ENCODE measurements at places on chromosomes 16 and 17.

- no peak for DNase-seq
Measured at GRCh38 chr17:79066963-79067362, 7.7 kb upstream of the ENGASE start.

DNA sequence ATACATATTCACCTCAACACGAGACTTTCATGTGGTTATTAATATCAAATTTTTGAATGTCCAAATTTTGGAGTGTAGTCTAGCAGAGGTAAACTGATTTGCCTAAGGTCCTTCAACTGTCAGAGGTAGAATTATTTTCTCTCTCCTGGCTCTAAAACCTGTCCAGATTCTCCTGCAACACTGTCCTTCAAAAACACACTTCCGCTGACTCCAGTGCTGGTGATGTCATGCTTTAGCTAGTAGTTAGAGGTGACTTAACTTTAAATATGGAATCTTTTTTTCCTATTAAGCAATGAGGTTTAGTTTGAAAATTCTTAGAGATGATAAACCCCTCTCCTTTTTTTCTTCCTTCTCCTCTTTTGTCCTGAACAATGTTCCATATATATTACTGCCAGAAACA lies 10.8 kb upstream of the CBLN1 start:
- DNase-seq: no peak

DNA sequence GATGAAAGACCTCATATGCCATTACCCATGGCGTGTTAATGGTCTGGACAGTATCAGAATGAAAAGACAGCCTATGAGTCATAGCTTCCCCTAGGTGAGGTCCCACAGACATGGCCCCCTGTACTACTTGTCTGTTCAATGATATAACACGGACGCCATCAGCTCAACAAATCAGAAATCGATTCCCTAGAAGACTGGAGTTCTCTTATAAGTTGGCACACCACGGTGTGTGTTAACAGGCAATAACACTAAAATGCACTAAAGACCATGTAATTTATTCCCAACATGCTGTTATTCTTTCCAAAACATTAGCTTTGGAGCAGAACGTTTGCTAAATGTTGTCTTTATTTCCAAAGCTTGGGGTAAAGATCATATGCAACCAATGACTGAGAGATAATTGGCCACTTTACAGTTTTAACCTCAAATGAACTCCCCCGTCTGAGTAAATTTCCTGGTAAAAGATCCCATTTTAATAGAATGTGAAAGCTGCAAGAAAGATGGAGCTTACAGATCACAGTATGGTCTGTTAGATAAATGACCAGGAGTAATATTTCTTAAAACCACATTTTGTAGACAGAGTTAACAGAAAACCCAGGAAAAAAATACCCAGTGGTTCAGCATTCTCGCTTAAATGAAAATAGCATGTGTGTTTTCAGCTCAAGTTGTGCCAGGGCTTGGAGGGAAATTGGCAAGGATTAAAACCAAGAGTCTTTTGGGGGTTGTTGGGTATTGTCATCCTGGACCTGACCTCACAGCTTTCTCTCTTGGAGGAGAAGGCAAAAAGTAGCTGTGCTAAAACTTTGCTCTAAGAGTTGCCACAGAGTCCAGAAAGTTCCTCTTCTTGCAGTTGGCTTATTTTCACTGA lies 65.9 kb downstream of the PCTP start:
- DNase-seq: no peak

- DNase-seq: no peak
Measured at GRCh38 chr16:15575293-15576049, 67.5 kb downstream of the MARF1 start.

GRCh38 chr16:64426131-64426666 lies 695.7 kb downstream of the CDH11 start:
- no peak for DNase-seq

GRCh38 chr17:6492892-6493674 lies 48.8 kb downstream of the PIMREG start:
- peak; percentile 58 for DNase-seq

GRCh38 chr17:59275618-59276017 lies 55.3 kb downstream of the GDPD1 start:
- no peak for DNase-seq

DNA sequence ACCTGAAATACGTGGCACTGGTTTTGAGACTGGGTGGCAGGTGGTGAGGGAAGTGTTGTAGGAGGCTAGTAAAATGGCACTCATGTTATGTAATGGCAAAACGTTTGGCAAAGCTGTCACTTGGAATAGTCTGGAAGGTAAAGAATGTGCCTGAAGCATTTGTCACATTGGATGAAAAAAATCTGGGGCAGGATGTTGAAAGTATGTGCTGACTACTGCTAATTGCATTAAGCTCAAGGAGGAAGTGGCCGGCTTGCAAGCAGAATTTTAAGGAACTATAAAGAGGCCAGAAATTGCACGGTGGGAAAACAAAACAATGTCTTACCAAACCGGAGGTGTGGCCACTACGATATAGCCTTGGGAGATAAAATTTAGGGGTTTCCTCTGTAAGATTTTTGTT lies 26.6 kb upstream of the NLRP1 start:
- DNase-seq: no peak

DNA sequence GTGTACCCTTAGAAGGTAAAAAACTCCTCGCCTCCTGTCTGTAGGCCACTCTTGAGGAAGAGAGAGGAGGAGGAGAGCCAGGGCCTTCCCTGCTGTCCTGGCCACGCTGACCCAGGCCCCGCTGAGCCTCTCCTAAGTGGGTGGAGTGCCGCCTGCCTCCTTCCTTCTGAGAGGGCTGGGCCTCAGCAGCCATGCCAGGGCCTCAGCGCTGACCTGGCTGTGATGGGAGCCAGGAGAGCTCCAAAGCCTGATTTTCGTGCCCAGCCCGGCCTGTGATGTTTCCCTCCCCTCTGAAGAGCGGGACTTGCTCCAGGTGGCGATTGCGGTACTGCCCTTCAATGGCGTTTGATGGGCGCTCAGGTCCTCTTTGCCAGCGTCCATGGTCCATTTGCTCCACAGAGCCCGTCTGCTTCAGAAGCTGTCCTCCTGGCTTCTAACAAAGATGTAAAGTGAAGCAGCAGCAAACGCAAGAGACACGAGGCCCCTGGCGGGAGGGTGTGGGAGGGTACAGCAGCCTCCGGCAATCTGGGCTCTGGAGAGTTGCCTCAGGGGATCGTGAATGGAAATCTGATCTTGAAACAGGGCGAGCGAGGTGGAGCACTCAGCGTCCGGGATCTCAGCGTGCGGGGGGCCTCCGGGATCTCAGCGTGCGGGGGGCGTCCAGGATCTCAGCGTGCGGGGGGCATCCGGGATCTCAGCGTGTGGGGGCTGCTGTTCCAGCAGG lies 93.5 kb downstream of the NPIPB11 start:
- DNase-seq: no peak

- DNase-seq: peak; percentile 73
Measured at GRCh38 chr17:67475161-67475937, 98.3 kb downstream of the PITPNC1 start.

DNA sequence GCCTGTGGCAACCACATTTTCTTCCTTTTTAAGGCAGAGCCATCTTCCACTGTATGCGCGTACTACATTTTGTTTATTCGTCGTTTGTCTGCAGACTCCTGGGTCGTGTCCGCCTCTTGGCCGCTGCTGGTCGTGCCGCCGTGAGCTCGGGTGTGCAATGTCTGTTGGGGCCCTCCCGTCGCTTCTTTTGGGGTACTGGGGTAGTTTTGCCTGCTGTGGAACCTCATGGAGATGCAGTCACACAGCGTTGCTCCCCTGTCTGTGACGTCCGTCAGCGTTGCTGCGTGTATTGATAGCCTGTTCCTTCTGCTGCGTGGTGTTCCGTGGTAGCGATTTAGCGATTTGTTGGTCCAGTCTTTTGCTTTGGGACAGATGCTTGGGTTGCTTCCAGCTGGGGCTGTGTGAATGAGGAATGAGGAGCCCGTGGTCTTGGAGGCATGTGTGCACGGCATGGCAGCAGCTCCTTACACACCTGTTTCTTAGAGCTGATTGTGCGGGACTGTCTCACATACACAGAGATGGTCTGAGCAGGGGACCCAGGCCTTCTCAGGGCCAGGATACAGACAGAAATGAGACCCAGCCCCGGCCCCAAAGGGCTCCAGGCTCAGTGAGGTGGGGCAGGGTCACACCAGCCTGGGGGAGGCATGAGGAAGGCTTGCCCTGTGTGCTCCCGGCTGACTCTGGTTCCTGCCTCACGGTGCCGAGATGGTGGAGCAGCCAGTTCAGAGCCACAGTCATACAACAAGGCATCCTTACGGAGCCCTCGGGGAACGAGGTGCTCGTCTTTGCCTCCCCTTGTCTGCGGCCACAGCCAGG lies 78.4 kb upstream of the GSE1 start:
- DNase-seq: no peak

GRCh38 chr17:2289878-2290478 lies 13.6 kb downstream of the SMG6 start:
- DNase-seq: no peak

DNA sequence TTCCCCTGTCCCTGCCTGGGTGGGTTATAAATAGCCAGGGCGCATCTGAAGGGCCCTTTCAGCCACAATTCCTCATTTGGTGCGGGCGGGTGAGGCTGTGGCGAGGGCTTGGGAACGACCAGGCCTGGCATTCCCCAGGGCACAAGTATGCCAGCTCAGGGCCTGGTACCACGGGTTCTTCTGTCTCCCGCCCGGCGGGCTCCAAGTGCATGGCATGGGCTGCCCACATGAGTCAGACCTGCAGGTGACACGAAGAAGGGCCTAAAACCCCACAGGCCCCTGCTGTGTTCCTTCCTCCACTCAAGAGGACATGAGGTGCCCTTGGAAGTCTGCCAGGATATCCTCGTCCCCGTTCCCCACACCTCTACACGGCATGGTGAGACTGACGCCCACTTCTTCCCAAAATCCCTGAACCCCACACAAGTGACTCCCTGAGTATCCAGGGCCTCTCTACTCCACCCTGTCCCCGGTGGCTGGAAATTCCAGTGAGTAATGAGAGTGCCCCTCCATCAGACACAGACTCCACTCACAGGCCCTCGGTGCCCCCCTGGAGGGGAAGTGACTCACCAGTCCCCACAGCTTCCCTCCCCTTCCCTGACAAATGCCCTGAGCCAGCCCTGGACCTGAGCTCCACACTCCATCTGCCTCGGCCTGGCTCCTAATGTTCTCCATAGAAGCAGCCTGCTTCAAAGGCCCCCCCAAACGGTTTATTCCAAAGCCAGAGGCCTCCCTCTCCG lies 68.8 kb downstream of the ABR start:
- DNase-seq: no peak

DNA sequence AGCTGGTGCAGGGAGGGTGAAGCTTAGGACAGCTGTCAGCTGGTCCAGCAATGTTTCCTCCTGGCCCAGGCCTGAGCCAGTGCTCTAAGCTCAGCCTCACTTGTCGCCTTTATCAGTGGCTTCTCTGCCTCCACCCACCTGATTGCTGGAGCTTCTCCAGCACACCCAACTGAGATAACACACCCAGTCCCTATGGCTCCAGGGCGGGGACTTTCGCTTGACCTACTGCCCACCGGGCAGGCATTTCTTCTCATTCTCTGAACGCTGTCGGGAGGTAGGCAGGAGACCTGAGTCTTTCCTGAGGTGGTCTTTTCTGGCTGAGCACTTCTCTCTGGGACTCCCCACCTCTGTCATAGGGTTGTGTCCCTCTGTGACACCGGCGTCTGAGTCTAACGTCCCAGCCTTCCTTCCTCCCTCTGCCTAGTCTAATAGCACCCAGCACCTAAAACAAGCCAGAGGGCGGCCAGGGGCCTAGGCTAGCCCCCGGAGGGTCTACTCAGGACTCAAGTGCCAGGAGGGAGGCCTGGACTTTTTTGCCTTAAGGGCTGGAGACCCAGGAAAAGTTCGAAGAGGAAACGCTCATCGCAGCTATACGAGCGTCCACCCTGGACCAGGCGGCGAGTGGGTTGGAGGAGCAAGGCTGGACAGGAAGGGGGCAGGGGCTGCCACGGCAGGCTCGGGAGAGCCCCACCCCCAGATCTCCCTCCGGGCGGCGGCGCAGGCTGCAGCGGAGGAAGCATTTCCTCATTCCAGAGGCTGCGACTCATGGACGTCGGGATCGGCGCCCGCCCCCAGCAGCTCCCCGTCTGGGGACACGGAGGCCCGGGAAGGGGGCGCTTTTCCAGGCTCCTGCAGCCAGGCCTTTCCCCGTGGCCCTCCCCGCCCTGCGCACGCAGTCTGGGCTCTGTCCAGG lies 756 bp downstream of the TAX1BP3 start:
- DNase-seq: no peak

DNA sequence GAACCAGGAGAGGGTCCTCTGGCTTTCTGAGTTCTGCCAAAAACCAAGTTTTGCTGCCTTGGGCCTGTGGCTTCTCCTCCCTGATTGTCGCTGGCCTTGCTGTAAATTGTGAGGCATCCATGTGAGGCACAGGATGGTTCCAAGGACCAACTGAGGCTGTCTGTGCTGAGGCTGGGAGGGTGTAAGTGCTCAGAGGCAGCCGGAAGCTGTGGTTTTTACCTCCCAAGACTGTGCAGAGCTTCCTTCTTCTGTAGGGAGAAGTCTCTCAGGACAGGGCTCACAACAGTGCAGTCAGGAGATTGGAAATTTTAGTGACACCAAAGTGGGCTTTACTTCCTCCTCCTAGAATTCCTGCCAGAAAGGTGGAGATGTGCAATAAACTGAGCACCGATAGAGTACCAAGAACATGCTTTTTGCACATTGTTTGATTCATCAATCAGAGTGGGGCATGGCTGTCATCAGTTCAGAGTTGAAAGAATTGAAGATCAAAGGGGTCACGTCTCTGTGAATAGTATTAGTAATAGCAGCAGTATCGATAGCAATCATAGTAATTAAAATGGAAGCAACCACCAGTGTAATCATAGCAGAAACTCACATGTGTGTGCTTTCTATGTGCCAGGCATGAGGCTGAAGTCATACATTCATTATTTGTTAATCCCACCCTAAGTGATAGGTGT lies 467.1 kb downstream of the WWOX start:
- DNase-seq: peak; percentile 47

DNA sequence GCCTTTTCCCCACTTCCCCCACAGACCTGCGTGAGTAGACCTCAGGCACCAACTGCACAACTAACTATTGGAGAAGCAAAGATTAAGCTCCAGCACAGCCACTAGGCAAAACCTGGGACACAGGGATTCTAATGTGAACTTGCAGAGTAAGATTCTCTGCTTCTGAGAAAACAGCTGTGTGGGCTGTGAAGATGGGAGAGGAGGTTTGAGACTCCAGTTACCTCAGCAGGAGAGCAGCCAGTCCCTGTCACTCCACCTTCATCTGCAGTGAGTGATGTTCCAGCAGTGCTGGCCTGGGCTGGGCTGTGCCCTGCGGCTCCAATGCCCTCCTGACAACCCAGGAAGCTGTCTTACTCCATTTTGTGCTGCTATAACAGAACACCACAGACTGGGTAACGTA lies 18.0 kb upstream of the ABAT start:
- DNase-seq: no peak

- no peak for DNase-seq
Measured at GRCh38 chr16:20359997-20360396, 7.5 kb upstream of the UMOD start.
